ENCODE measurements at places on chromosomes 2 and 18. TPM values are rescaled to one million over a fixed set of nuclear protein-coding genes. Genes with fewer than 3 reads are reported as not detected.

- H3K4me3 ChIP-seq = no peak overlapping the region
- H3K36me3 ChIP-seq = no peaks in the 10 kb centered on the region
- DNase-seq = no peak
- no peaks in the 10 kb centered on the region for H3K4me1 ChIP-seq
- no peaks in the 10 kb centered on the region for H3K27me3 ChIP-seq
Observed at GRCh38 chr2:221042926-221043325, 529.2 kb downstream of the EPHA4 start.

DNA sequence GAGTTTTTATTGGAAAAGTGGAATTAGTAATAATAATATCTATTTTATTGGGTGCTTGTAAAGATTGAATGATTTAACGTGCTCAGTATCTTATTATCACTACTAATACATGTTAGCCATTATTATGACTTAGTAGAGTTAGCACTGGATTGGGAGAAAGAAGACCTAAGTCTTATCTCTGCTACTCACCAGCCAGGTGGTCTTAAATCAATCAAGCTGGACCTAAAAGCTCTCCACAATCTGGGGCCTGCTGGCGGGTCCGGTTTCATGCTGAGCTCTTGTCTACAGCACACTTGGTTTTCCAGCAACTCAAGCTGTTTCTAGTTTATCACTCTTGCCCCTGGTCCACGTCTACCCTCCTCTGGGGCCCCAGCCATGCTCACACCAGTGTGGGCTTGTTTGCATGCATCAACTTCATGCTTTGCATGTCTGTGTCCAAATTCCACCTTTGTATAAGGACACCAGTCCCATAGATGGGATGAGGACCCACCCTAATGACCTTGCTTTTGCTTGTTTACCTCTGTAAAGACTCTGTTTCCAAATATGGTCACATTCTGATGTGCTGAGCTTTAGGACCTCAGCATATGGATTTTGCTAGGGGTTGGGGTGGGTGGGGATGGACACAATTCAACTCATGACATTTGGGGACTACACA, 363.1 kb downstream of the LPIN1 start:
- H3K4me3 ChIP-seq = no peak overlapping the region
- H3K27me3 ChIP-seq = no peaks in the 10 kb centered on the region
- H3K36me3 ChIP-seq = no peaks in the 10 kb centered on the region
- no peaks in the 10 kb centered on the region for H3K4me1 ChIP-seq

DNA sequence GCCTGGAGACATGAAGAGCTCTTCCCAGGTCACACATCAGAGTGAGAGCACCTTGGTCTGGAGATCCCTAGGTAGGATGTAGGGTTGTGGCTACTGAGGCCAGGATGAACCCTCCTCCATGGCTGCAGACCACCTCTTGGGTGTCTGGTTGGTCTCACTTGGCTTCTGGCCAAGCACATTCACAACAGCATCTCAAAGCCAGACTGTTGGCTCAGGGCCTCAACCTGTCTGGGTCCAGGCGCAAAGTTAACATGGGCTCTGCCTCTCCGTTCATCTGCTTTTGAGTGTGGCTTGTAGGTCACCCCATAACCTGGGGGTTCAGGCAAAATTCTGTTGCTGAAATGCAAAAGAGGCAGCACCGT, 40.1 kb downstream of the RHOB start:
- H3K4me3 ChIP-seq = no peak overlapping the region
- DNase-seq = no peak
- no peaks in the 10 kb centered on the region for H3K36me3 ChIP-seq
- H3K27ac ChIP-seq = no peak overlapping the region
- no peaks in the 10 kb centered on the region for H3K27me3 ChIP-seq

DNA sequence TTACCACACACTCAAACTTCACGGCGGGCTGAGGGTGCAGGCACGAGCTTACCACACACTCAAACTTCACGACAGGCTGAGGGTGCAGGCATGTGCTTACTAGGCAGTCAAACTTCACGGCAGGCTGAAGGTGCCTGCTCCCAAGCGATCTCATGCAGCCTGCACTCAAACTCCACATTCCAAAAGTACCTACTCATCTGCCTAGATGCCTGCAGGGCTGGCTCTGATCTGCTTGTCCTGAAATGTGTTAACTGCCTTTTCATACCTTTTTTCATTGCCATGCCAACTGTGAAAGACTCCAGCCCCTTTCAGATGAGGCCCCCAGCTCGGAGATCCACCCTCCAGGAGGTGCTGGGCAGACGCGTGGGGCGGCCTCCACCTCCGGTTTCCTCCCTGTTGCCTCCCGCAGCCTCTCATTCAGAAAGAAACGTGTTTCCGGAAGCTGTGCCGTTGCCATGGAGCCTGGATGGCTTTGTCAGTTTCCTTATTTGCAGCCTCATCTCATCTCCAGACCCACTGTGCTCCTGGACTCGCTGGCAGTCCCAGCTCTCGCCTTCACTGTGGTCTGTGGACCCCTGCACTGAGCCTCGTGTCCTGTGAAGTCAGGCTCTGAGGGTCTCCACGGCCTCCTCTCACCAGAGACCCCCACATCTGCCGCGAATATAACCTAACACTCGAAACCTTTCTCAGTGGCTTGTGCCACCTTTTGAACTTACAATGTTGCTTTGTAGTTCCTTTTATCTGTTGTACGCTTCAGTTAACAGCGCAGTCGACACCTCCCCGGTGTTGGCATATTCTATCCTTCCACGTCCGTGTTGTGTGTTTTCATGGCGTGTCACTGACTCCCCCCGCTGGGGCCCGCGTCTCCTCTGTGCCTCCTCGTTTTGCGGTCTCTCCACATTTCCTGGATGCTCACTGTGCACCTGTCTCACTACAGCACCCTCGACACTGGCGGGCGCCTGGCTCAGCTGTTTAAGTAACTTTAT, 106.1 kb upstream of the ALKAL2 start:
- no peak overlapping the region for H3K27ac ChIP-seq
- H3K4me3 ChIP-seq = no peak overlapping the region
- no peaks in the 10 kb centered on the region for H3K36me3 ChIP-seq
- no peaks in the 10 kb centered on the region for H3K4me1 ChIP-seq

DNA sequence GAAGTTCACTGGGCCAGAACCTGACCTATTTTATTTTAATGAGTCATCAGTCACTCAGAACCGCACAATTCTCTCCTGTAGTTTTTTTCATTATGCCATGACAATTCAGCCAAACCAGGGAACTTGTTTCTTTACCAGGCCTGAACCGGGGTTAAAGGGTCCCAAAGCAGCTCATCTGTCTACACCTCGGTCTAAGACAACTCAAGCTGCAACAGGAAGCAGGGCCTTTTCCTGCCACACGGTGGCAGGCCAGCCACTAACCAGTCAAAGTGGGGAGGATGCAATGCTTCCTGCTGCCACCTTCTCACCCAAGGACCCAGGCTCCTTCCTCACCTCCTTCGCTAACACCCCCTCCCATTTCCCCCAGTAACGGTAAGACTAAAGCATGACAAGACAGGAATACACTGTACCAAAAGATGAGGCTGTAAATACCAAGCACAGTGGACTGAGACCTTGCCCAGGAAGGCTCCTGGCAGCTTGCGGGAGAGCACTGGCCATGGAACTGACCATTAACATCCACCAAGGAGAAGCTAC, 56.7 kb upstream of the ACKR3 start:
- no peak overlapping the region for H3K4me3 ChIP-seq
- H3K27ac ChIP-seq = no peak overlapping the region
- peaks cover 9% of the 10 kb centered on the region for H3K4me1 ChIP-seq
- DNase-seq = no peak
- peaks cover 4% of the 10 kb centered on the region for H3K27me3 ChIP-seq

- no peak for DNase-seq
- H3K36me3 ChIP-seq = no peaks in the 10 kb centered on the region
- H3K27me3 ChIP-seq = peaks cover 3% of the 10 kb centered on the region
- H3K4me3 ChIP-seq = no peak overlapping the region
Observed at GRCh38 chr2:68632021-68632420, 11.4 kb upstream of the PROKR1 start.

DNA sequence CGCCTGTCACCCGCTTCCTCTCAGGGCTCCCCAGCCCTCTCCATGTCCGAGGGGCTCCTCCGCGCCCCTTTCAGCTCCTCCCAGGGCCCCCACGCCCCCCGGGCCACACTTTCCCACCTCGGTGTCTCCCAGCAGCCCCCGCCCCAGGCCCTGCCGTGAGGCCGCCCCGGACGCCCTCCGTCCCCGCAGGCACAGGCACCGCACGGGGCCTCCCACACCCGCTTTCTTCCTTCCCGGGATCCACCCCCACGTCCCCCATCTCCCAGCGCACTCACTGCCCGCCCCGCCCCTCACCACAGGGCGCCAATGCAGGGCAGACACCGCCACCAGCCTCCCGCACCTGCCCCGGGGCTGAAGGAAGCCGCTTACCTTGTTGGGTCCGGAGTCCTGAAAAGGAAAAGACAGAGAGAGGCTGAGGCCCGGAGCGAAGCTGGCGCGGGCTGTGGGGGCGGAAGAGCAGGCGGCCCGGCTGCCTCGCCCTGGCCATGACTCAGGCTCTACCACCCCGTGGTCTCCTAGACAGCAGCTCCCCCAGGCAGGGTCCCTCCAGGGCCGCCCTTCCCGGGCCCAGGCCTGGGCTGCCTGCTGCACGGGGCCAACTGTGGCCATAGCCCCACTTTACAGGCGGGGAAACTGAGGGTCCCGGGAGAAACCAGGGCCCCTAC, 37.7 kb downstream of the KIF1A start:
- no peak overlapping the region for H3K27ac ChIP-seq
- no peaks in the 10 kb centered on the region for H3K36me3 ChIP-seq
- DNase-seq = no peak

DNA sequence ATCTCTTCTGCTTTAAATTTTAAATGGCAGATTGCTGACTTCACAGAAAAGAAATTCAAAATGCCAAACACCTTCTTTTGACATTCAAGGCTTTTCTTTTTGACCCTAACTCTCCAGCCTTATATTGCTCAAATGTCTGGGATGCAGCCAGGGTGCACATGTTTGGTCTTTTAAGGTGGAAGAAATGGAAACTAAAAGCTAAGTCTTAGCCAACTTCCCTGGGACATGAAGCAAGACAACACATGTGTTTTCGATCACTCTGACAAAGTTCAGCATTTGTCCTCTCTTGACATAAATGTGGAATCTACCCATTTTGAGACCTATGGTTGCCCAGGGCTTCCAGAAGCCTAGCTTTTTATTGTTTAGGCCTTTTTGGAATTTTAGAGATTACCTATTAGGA, 161.6 kb downstream of the RDH14 start:
- H3K36me3 ChIP-seq = no peaks in the 10 kb centered on the region
- H3K27ac ChIP-seq = no peak overlapping the region
- DNase-seq = no peak
- no peak overlapping the region for H3K4me3 ChIP-seq

DNA sequence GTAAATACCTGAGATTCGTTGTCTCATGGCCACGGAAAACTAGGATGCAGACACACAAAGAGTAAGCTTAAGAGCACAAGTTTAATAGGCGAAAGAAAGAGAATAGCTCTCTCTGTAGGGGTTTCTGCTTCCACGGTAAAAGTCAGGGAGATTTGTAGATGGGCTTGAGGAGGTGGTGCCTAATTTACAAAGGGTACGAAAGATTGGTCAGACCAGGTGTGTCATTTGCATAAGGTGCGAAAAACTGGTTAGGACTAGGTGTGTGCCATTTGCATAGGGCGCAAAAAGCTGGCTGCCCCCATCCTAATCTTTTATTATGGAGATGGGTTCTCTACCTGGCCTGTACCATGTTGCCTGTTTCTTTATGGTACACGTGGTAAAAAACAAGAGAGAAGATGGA, 170.5 kb upstream of the DOK6 start:
- no peak for DNase-seq
- H3K36me3 ChIP-seq = no peaks in the 10 kb centered on the region
- H3K27me3 ChIP-seq = no peaks in the 10 kb centered on the region

DNA sequence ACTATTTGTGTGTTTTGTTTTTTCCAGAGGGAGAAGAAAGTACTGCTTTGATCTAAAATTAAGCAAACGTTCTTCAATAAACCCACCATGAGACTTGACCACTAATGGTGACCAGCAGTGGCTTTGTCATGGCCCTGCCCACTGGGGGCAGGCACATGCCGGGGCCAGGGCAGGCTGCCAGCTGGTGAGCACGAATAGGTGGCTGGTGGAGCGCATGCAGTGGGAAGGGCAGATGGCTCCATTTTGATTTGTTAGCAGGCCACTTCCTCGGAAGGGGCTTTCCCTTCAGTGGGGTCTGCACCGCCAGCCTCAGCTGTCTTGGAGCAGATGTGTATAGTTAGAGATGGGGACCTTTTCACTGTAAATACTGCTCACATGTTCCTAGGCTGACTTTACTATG, 277.1 kb downstream of the SOX11 start:
- no peaks in the 10 kb centered on the region for H3K36me3 ChIP-seq
- H3K27me3 ChIP-seq = no peaks in the 10 kb centered on the region
- no peak overlapping the region for H3K27ac ChIP-seq
- no peak for DNase-seq
- H3K4me1 ChIP-seq = no peaks in the 10 kb centered on the region
- no peak overlapping the region for H3K4me3 ChIP-seq

- H3K27me3 ChIP-seq = no peaks in the 10 kb centered on the region
- peaks cover 49% of the 10 kb centered on the region for H3K4me1 ChIP-seq
- no peaks in the 10 kb centered on the region for H3K36me3 ChIP-seq
- H3K4me3 ChIP-seq = no peak overlapping the region
- no peak for DNase-seq
Observed at GRCh38 chr2:85737481-85737880, 16.3 kb upstream of the ATOH8 start.

DNA sequence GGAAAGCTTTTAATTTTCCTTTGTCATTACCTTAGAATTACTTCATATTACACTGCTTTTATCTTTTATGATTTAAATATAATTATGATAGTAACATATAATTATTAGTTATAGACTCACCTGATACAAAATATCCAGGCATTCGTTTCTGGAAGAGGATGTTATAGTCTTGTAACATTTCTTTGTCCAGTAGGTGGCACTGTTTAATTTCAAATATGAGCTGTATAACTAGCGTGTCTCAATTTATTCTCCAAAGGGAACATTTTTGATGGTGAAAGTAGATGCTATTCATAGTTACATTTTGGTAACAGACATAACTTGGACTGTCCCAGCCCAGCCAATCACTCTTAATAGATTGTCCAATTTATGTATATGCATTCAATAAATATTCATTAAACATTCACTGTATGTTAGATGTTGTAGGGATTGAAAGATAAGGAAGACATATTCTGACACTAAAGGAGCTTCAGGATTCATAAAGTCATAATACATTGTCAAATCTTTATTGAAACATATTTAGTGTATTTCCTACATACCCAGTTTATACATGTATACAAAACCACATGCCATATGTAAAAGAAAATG, 19.2 kb downstream of the DAW1 start:
- no peaks in the 10 kb centered on the region for H3K27me3 ChIP-seq
- H3K36me3 ChIP-seq = no peaks in the 10 kb centered on the region
- no peak for DNase-seq
- no peak overlapping the region for H3K4me3 ChIP-seq

- no peaks in the 10 kb centered on the region for H3K36me3 ChIP-seq
- H3K4me1 ChIP-seq = no peaks in the 10 kb centered on the region
- H3K4me3 ChIP-seq = no peak overlapping the region
- DNase-seq = no peak
- no peaks in the 10 kb centered on the region for H3K27me3 ChIP-seq
- H3K27ac ChIP-seq = no peak overlapping the region
Observed at GRCh38 chr2:34545486-34546136, 946.5 kb upstream of the FAM98A start.

The WNT6 gene
- 0.44 TPM for total RNA-seq

The DTNA gene
- 21.0 TPM for total RNA-seq

The FEV gene
- not detected for total RNA-seq

The FOXD4L1 gene
- total RNA-seq = 0.62 TPM
